CD4-positive, CD25-positive, alpha-beta regulatory T cell (primary cell): ENCODE measurements at places on chromosomes 6 and 20.

GRCh38 chr20:46214824-46215488, 93.3 kb downstream of the CDH22 start:
- DNase-seq = no peak

- DNase-seq = no peak
Observed at GRCh38 chr6:1577896-1578745, 31.6 kb upstream of the FOXC1 start.

DNA sequence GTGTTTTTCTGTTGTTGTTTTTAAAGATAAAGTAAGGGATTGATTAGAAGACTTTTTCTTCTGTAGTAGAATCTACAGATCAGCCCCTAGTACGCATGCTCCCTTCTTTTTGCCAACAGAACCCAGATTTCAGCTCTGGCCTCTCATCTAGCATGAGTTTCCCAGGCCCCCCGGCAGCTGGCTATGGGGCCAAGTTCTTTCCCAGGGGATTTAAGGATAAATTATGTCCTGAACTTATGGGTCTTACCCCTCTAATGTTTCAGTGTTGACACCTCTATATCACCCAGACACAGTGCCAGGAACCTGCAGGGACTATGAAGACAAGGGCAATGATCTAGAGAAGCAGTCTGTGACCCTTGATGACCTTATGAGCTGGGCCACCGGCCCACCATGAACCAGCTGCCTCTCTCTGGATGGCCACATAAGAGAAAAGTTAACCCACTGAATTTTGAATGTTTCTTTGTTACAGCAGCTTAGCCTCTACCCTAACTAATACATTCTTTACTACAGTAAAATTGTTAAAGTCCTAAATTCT, 150.5 kb downstream of the UNC5CL start:
- no peak for DNase-seq

DNA sequence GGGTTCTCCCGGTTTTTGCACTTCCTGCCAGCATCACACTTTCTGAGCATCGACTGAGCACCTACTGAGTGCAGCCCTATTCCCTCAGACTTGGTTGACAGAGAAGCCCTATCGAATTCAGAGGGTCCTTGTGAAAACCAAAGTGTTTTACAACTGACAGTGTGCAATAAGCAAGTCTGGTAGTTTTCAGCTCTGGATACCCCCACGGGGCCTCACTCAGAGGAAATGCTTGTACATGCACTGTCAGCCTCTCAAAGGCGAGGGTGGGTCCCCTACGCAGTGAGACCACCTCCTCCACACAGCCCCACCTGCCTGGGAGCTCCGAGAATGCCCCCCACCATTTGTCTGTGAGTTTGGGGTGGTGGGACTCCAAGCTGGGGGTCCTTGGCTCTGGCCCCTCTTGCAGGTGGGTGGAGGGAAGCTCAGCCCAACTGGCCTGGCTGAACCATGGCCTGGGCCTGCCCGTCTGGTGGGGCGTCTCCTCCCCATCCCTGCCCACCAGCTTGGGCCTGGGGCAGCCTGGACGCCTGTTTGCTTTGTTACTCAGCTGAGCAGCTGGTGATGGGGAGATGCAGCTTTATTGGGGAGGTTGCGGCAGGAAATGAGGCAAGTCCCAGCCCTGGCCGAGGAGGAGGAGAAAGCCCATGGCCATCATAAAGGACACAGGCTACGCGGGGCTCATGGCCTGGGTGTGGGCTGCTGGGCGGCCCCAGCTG, 1.7 kb downstream of the SPDEF start:
- no peak for DNase-seq

DNA sequence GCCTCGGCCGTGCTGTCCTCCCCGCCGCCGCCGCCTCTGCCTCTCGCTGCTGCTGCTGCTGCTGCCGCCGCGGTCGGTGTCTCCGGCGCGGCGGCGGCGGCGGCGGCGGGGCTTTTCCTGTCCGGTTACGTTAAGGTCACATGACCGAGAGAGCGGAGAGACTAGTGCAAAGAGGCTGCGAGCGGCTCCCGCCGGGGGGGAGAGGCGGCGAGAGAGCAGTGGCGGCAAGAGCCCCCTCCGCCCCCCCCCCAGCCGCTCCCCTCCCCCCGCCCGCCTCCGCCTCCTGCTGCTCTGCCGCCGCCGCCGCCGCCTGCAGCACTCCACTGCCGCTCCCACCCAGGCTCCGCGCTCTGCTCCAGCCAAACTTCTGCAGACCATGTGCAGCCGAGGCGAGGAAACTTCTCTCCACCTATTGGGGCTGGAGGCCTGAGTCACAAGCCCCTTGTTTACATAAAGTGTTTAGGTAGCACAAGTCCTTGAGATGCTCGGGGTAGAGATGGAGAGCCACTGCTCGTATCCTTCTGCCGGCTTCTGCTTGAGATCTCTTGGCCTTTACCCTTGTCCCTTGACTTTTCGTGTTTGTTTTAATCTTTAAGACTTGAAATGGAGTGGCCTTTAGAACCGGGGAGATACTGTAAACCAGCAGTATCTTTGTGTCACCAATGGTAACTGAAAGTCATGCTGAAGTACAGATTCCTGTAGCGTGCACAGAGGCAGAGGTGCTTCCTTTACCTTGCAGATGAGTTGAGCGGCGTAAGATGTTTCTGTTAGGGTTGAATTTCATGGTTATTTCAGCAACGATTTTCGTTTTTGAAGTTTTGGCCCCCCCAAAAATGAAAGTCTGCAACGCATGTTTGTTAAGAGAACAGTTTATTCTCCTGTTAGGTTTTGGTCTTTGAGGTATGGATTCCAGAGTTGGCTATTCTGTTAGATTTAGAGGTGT, at the start of gene ZBTB2:
Gene ZBTB2, minus strand, starts transcription at position 89 of the 943 bp plus-strand sequence. CDS start 17,922 bp downstream, outside the sequence.
- peak; percentile 74 for DNase-seq
